ENCODE measurements at places on chromosomes 5 and 9.

DNA sequence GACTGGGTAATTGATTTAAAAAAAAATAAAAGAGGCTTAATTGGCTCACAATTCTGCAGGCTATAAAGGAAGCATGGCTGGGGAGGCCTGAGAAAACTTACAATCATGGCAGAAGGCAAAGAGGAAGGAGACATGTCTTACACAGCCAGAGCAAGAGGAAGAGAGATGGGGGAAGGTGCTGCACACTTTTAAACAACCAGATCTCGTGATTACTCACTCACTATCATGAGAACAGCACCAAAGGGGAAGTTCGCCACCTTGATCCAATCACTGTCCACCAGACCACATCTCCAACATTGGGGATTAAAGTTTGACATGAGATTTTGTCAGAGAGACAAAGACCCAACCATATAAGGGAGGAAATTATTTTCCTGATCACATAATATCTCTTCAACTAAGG, 138.8 kb upstream of the NR4A3 start:
- DNase-seq = peak; percentile 28

DNA sequence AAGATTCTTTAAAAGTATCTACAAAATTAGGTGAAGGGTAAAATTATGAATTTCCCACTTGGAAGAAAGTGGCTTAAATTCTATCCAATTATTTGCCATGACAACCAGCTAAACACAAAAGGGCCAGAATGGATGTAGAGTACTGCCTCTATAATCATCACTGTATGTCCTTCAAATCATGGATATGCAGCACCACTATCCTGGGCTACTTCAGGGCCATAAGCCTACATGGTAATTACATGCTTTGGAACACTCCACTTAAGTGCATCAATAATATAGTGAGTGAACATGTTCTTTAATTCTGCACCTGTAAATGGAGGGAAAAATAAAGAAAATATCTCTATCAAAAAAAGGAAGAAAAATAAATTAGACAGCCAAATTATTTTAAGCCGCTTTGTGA, 575.2 kb downstream of the ISL1 start:
- DNase-seq = no peak

GRCh38 chr9:71795097-71795813, 26.9 kb upstream of the CEMIP2 start:
- DNase-seq = peak; percentile 76

DNA sequence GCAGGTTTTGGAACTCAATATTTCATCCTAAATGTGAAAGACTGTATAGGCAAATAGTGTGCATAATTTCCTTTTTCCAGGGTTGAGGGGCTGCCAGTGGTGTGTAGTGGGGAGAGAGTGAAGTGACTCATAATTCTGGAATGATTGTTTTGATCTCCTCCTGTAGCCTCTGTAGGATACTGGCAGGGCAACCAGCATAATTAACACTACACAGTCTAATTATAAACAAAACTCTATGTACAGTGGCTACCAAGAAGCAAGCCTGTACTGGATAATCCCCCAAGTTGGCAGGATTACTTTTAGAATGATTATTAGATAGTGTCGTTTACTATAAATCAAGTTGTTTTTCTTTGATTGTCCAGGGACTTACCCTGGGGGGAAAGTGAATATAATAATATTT, 32.2 kb downstream of the LNPEP start:
- no peak for DNase-seq

DNA sequence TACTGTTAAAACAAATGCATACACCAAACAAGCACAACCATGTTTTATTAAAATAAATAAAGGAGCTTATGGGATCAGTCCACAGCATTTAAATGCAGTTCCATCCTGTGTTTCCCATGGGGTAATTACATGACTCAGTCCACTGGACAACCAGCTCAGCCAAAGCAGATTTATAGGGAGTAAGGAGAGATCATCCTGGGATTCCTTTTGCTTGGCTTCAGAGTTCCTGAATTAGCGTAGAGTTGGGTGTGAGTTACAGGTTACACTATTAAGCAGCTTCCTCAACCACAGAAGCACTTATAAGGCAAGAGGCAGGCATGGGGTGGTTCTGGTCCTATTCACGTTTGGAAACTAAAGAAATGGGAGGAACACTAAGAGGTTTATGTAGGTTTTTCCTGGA, 381.1 kb upstream of the ACTBL2 start:
- DNase-seq = no peak

DNA sequence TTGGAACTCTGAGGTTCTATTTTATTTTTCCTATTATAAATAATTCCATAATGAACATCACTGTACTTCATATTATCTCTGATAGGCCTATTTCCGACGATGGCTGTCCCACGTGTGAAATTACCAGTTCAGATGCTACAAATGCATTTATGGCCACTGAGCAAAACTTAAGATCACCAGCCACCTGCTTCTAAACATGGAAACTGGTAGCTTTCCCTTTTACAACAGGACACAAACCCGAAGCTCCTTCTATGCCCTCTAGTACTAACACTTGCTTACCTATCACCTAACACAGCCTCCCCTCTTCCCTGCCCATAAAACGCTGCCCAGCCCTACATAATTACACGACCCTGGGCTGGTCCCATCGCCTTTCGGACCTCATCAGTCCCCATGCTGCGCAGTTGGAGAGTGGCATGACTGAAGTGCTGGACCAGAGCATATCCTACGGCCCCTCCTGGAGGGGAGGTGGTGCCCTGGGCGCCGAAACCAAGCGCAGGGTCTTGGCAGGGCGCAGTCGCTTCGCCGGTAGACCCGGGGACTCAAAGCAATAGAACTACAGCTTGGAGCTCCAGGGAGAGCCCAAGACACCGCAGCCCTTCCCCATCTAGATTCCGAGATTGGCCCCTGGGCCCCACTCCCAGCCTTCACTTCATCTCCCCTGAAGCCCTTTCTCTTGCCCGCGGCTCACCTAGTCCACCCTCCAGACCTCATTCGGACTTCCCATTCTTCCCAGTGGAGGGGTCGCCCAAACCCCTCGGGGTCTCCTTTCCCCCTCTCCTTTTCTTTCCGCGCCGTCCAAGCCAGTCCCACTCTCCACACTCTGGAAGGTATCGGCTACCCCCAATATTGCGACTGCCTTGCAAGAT, 1.0 kb upstream of the SAP30L start:
- DNase-seq = peak; percentile 72

DNA sequence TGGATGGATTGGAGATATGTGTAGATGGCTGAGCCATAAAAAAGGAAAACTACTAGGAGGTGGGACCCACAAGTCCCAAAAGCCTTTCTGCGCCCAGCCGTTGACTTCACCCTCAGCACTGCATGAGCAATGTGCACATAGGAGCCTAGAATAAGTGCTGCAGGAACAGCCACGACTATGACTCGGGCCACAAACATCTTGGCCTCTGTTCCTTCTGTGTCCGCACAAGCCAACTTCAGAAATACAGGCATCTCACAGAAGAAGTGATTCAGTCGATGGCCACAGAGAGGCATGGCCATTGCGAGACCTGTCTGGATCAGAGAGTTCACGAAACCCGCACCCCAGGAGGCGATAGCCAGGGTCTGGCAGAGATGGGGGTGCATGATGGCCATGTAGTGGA, 587 bp downstream of the OR2Y1 start:
- DNase-seq = no peak

DNA sequence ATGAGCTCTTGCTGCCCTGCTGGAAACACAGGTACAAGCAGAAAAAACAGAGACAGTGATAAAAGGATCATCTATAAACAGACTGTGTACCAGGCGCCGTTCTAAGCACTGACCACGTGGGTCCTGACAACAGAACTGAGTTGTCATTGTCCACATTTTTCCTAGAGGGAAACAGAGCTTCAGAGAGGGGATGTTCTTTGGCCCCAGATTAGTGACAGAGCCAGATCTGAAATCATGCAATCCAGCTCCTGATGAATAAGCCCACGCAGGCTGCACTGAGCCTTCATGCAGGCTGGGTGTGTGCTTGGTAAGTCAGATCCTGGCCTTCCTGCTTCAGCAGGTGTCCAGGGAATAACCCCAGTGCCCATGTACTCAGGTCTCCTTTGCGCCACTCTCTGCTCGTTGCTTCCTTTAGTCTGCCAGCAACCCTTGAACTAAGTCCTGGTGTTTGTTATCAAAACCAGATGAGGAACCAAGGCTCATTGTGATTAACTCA, 22.8 kb upstream of the TCF7 start:
- no peak for DNase-seq

GRCh38 chr5:53478411-53479044, 1.9 kb upstream of the FST start:
- DNase-seq = peak; percentile 68

GRCh38 chr5:154223320-154223719, 32.8 kb downstream of the GALNT10 start:
- DNase-seq = no peak

- DNase-seq = no peak
Measured at GRCh38 chr9:7178729-7179128, 421.0 kb downstream of the KDM4C start.

DNA sequence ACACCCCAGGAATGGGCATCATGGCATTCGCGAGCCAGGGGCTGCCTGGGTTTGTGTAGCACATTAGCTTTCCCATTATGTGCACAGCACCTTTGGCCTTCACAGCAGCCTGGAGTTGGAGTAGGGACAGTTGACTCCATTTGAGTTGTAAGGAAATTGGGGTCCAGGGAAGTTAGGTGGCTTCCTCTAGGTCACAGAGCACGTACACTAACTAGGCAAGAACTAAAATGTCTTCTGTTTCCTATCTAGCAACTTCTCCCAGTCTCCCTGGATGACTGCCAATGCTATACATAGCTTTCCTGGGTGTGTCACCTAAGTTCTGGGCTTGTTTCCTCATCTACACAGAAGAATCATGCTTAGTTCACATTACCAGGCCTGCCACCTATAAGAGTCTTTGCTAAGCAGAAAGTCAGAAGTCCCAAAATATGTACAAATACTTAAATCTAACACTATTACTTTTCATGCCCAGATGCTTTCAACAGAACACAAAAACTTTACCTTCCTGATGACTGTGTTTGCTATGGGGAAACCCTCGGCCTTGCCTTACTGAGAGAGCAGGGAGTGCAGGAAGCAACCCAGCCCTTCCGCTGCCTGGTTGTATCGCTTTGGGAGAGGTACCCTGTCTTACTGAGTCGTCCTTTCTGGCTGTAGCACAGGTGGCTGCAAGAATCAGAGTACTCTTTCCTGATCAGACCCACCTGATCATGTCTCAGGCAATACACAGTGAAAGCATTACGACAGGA, 12.0 kb downstream of the MACROH2A1 start:
- no peak for DNase-seq

GRCh38 chr5:137352095-137352494, 147.0 kb downstream of the SPOCK1 start:
- no peak for DNase-seq

DNA sequence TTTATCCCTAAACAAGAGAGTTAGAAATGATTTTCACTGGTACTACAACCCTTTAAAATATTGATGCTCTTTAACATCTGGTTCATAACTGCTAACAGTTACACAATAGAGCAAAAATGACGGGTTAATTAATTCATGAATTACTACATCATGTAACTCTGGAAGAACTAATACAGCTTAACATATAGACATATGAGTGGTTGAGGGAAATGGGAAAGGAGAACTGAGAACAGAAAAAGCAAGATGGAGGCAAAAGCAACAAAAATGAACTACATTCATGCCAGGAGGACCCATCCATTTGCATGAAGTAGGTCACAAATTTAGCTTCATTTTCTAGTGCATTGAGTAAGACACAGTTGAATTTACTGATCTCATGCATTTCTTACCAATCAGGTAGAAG, 61.8 kb downstream of the C9 start:
- DNase-seq = no peak

DNA sequence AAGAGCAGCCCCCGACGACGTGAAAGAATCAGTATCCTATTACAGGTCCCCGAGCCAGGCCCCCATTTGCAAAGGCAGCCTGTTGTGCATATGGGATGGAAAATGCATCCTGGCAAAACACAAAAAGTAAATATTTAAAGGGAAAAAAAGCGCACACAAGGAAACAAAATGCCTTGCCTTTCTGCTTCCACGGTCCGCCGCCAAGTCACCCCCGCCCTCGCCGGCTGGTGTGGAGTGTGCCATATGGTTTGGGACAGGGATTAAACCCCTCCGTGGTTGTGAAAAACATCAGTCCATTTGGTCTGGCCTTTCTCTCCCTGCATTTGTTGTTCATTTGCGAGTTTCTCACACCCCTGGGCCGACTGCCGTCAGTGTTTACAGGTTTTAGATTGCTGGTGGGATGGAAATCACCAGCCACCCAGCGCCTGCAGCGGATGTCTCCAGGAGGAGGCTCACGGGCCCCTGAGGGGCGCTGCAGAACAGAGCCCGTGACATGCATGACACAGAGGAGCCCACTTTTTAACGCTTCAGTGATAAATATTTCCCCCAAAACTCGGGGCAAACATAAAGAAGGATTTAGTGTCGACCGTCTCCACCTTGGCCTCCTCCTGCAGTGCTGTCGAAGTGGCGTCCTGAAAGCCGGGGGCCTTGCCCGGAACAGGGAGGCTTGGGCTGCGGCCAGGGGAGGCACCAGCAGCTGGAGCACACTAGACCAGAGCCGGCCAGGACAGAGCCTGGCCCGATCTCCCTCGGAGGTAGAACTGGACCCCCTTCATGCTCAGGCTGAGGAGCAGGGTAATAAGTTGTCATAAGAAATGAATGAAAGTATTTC, 161.5 kb downstream of the HSD17B3 start:
- no peak for DNase-seq

DNA sequence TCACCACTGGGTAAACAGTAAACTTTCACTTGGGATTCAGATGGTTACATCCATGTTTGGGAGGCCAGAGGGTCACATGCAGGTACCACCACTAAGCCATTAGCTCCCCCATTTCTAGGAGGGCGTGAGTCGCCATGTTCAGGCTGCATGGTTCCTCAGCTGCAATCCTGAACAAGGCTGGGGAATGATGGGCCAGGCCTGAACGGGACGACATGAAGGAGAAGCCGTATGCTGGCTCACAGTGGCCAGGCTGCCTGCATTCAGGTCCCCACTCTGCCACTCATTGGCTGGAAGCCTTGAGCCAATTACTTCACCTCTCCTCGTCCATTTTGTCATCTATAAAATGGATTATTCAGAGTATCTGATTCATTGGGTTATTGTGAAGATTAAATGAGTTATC, 9.0 kb upstream of the FBP2 start:
- no peak for DNase-seq

- DNase-seq = no peak
Measured at GRCh38 chr9:132383462-132383883, 23.2 kb downstream of the TTF1 start.

- no peak for DNase-seq
Measured at GRCh38 chr5:173527671-173528070, 88.8 kb downstream of the BOD1 start.

DNA sequence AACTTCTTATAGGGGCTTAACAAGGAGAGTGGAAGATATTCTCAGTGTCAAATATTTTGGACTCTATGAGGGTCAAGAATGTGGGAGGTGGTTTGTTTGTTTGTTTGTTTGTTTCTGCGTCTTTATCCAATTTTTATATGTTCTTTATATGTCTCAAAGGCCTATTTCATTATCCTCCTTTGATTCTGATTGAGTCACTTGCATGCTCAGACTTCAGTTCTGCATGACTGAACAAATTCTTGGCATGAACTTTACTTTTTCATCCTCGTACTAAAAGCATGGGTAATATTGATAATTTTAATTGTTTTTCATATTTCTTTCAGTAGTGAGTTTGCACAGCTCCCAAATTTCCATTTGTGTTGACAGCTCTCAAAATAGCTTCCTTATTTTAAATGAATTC, 19.2 kb upstream of the ERBIN start:
- DNase-seq = no peak

GRCh38 chr9:99722877-99723276, 98.8 kb upstream of the NR4A3 start:
- peak; percentile 62 for DNase-seq

All from activated CD4-positive, alpha-beta T cell treated with anti-CD3 and anti-CD28 coated beads, Interleukin-2, amount 10 ng/mL, durations not matched to agents 24 days and 14 days (primary cell).